ENCODE measurements at places on chromosomes 3 and 15. TPM values are rescaled to one million over a fixed set of nuclear protein-coding genes. Genes with fewer than 3 reads are reported as not detected.

Gene WWTR1
- 24.1 TPM for total RNA-seq

Gene ATP13A5
- not detected for total RNA-seq

Gene IQCH
- total RNA-seq = 7.0 TPM

Gene SUCNR1
- not detected for total RNA-seq

Gene RYR3
- total RNA-seq = not detected

Measured in uterine smooth muscle cell (primary cell).